ENCODE measurements at places on chromosomes 1 and 21. TPM values are rescaled to one million over a fixed set of nuclear protein-coding genes. Genes with fewer than 3 reads are reported as not detected.

- no peak for DNase-seq
Observed at GRCh38 chr1:65056866-65057265, 90.5 kb upstream of the JAK1 start.

GRCh38 chr1:152186556-152187285 is 27.7 kb upstream of the RPTN start:
- no peak for DNase-seq

- no peak for DNase-seq
Observed at GRCh38 chr1:58738876-58739275, 39.0 kb upstream of the MYSM1 start.

The CLIC6 gene
- 0.14 TPM for total RNA-seq

The LCE1B gene
- not detected for total RNA-seq

Data from CD4-positive, alpha-beta T cell (primary cell).